Putamen (tissue), 1 donor: ENCODE measurements at places on chromosomes 1 and 21.

DNA sequence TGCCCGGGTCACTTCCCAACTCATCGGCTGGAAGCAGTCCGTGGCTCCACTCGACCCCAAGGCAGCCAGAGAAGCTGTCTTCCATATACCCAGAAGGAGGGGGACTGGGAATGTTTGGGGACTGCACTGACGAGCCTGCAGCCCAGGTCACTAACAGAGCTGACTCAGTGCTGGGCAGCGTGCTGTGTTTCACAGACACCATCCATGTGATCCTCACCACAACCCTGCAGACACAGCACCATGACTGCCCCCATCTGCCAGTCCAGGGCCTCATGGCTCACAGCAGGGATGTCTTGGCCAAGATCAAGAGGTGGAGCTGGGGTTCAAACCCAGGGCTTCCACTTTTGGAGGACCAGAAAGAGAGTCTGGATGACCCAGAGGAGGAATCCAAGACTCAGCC lies 67.9 kb downstream of the KLHDC7A start:
- no peak for DNase-seq

DNA sequence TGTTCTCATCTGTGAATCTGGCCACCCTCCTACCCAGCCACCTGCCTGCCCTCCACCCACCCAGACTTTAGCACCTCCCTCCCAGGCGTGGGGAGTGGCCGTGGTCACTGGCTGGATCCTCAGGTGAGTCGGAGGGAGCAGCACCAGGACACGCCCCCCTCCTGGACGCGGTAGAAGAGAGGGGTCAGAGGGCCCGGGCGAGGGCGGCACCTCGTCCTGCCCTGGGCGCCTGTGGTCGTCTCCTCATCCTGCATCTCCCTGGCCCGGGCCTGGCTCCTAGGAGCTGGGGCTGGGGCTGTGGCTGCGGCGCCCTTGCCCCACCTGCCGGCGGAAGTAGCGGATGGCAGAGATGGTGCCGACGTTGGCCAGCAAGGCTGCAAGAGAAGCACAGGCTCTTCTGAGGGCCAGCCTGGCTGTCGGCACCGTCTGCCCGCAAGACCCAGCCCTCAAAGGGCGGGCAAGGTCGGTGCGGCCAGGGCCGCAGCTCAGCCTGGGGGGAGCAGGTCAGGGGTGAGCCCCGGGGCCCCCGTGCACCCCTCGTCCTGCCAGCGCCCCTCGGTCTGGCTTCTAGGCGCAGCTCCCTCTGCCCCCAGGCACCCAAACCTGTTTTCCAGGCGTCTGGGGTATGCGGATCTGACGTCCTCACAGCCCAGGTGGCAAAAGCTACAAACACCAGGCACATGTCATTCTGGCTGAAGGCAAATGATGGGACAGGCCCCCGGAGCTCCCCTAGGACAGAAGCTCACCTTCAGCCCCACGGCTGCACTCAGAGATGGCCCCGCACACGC lies 5.8 kb downstream of the PERM1 start:
- DNase-seq = no peak

GRCh38 chr21:15242906-15243305 lies 178.1 kb upstream of the NRIP1 start:
- no peak for DNase-seq

DNA sequence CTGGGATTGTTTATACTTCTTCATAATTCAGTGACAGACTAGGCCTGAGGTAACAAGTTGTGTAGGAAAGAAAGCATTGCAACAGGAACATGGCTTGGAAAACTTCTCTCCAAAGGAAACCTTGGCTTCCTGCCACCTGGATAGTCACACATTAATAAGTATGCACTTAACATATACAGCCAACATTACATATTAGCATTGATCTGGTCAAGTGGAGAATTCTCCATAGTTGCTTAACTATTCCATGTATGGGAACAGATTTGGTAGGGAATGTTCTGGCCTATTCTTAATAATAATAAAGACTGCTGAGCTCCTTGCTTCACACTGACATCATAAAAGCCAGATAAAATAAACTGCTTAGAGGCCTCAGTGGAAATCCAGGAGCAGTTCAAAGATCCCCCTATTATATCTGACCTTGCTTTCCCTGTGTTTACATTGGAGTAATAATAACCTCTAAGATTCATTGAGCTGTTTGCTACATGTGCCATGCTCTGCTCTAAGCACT lies 27.2 kb upstream of the NFIA start:
- no peak for DNase-seq

- DNase-seq = no peak
Measured at GRCh38 chr1:36343651-36344394, 20.4 kb upstream of the EVA1B start.

GRCh38 chr1:107196973-107197562 lies 56.2 kb downstream of the NTNG1 start:
- DNase-seq = no peak

DNA sequence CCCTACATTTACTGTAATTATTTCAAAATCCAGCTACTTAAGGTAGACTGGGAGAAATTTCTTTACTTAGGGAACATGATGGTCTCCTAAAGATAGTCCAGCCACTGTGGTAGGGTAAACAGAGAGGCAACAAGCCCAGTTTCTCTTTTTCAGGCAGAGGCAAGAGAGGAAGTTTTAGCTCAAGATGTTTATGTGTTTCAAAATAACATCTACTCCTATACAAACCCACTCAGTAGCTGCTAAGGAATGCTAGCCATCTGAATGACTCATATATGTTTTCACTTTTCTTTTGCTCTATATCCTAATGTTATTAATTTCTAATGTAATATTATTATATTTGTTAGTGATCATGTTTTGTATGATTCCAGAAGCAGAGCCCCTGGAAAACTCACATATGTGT lies 856.6 kb downstream of the PLA2G4A start:
- DNase-seq = no peak

DNA sequence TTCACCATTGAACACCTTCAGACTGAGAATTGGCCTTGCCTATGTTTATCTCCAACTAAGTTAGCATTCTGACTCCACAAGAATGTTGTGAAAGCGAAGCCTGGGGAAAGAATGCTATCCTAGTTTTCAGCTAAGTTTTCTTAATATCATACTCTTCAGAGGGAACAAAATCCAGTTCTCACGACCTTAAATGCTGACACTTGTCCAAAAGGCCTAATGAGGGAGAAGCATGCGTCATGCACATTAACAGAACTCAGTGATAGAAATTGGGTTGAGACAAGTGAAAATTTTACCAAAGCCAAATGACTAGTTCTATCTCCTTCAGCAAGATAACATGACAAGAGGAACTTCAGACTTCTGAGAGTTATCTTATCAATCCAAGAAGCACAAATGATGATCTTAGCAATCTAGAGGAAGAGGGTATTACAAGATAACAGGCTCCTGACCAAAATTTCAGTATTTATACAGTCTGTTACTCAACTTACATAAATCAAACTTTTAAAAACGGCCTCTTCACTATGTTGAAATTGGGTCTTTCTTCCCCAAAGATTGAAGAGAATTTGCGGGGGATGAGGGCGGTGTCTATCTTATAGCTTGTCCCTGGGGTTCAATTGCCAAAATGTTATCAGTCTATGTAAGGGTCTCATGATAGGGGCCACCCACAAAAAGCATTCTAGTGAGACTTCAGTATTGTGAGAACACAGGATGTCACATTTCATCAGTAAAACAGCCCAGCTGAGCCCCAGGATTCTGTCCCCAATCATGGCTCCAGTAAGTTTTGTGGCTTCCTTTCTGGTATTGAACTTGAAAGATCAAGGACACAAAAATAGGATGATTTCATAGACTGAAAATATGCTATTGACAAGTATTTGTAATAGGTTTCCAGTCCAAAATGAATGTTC lies 26.5 kb upstream of the SLC45A3 start:
- DNase-seq = no peak

- no peak for DNase-seq
Measured at GRCh38 chr21:34670220-34670961, 1.6 kb downstream of the CLIC6 start.

- no peak for DNase-seq
Measured at GRCh38 chr1:226973371-226973897, 33.3 kb downstream of the COQ8A start.

DNA sequence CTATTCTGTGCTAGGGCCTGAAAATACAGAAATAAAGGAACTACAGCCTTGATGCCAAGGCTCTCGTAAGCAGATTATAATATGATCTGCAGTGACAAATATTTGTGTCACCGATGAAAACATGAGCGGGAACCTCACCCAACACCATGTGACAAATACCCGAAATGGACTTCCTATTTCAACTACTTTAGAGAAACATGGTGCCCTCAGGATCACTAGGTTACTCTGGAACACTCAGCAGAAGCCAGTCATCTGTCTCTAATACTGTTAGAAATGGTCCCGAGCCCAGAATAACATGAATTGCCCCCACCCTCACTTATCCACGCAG lies 463 bp upstream of the VAMP3 start:
- no peak for DNase-seq

GRCh38 chr1:229485318-229485717 lies 22.8 kb downstream of the NUP133 start:
- DNase-seq = no peak

DNA sequence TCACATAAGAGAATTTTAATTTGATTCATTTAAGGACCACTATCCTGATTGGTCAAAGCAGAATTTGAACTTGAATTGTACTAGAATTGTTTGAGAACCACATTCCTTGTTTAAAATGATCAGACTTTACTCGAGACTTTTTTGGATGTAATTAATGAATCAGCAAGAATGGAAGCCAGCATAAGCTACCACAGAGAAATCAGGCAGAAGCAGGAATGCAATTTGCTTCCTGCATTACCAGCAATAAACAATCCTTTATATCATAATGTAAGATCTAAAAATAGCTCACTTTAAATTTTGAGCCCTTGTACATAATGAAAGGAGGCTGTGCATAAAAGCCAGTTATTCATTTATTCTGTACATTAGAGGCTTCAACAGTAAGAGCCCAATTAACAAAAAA lies 119.8 kb upstream of the BACE2 start:
- no peak for DNase-seq

- peak; percentile 53 for DNase-seq
Measured at GRCh38 chr1:15409388-15410222, at the start of gene EFHD2. TSS of gene EFHD2 (plus strand) at chr1:15409888. CDS start at chr1:15409972, 84 bp downstream.

DNA sequence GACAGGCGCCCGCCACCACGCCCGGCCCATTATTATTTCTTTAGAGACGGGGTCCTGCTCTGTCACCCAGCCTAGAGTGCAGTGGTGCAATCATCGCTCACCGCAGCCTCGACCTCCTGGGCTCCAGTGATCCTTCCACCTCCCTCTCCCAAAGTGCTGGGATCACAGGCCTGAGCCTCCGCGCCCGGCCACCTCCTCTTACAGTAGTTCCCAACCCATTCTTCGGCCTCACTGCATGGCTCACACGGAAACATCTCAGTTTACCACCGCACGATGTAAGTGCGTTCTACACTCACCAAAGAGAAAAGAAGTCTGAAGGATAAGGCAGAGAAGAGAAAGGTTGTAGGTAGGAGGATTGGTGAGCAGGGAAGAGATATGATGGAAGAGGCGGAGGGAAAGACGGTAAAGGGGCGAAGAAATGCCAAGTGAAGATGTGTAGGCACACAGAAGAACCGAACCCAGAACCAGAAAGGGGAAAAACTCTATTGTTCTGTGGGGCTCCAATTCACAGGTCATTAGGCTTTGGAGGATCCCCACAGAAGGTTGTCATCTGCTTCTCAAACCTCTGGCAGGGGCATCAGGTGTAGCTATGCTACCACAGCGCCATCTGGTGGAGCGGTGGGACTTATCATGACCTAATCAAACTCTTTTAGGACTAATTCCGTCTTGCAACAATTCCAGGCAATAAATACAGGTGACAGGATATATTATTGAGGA lies 504.2 kb downstream of the SMYD3 start:
- peak; percentile 68 for DNase-seq

DNA sequence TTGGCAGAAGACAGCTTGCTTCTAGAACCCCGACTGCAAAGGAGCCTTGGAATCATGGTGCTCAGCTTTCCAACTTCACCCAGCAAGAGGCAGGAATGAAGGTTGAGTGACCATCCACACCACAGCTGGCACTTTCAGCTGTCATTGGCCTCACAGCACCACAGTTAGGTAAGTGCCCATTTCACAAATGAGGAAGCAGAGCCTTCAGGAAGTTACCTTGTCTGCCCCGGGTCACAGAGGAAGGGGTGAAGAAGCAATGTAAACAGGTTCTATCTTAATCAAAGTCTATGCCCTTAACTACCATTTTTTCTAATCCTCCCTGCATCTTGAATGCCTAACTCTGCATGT lies 156.0 kb downstream of the GLUL start:
- DNase-seq = no peak

GRCh38 chr1:54364995-54365394 lies 41.2 kb downstream of the SSBP3 start:
- DNase-seq = no peak

GRCh38 chr1:207020709-207021107 lies 11.8 kb downstream of the C1orf116 start:
- no peak for DNase-seq

GRCh38 chr1:11929849-11930248 lies 3.6 kb upstream of the KIAA2013 start:
- DNase-seq = no peak

DNA sequence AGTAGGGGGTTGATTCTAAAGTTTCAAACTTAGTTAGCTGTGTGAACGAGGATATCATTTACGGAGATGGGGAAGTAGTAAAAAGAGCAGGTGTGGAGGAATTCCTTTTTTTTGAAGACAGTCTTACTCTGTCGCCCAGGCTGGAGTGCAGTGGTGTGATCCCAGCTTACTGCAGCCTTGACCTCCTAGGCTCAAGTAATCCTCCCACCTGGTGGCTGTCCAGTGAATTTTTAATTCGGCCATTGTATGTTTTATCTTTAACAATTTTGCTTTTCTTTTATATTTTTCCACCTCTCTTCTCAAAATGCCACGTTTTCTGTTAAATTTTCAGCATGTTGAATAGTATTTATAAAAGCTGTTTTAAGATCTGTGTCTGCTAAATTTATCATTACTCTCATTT lies 12.3 kb upstream of the CENPF start:
- DNase-seq = no peak

DNA sequence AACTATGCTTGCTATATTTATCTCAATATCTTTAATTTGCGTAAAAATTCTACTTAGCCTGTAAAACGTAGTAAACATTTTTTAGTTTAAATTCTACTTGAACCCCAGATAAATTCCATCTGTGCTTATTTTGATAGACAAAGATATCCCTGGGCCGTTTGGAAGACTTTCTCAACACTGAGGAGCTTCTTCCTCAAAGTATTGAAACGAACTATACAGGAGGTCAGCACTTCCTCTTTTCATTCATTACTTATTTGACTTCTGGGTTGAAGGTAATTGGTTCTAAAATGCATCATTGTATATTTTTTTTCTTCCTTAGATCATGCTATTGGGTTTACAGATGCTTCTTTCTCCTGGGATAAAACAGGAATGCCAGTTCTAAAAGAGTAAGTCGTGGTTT lies 74.7 kb downstream of the HSPA13 start:
- DNase-seq = no peak

DNA sequence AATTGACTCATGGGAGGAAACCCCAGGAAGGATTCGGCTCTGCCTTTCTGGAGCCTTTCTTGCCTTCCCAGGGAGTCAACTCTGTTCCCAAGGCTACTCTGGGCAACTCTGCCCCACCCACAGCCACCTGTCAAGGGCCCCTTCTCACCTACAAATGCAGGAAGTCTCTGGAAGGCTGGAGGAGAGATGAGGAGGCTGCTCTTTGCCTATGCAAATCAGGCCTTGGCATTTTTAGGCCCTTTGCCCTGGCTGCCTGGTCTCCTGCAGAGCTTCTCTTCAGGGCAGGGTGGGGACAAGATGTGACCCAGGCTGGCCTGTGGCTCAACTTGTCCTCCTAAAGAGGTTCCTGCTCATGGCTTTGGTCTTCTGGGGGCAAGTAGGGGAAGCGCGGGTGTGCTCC lies 5.4 kb downstream of the SLC6A9 start:
- no peak for DNase-seq

GRCh38 chr1:226403201-226404034 lies 4.5 kb downstream of the PARP1 start:
- DNase-seq = no peak

- DNase-seq = no peak
Measured at GRCh38 chr21:16406355-16406754, 676.6 kb downstream of the USP25 start.
